Activated T-cell treated with anti-CD3 and anti-CD28 coated beads for 1 hour (primary cell): ENCODE measurements at places on chromosomes 6 and 20.

GRCh38 chr6:340186-340955, 48.1 kb downstream of the DUSP22 start:
- DNase-seq = no peak

DNA sequence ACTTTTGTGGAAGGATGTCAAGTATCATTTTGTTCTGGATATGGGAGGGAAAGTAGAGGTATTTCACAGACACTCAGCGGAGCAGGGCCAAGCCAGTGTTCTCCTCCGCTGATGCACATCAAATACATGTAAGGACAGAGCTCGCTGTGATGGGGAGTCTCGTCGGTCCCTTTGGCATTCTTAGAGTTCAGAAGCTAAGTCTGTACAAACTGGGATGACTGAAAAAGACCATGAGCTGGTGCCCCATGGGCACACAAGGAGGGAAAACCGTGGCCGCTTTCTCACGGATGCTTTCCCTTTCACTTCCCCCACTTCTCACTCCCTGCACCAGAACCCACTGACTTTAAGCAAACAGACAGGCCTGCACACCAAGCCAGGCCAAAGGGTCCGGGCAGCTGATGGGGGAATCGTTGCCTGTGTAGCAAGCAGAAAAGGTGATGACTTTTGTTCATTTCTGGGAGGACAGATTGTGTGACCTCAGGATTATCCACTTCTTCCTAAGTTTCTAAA, 27.7 kb upstream of the MPC1 start:
- no peak for DNase-seq

DNA sequence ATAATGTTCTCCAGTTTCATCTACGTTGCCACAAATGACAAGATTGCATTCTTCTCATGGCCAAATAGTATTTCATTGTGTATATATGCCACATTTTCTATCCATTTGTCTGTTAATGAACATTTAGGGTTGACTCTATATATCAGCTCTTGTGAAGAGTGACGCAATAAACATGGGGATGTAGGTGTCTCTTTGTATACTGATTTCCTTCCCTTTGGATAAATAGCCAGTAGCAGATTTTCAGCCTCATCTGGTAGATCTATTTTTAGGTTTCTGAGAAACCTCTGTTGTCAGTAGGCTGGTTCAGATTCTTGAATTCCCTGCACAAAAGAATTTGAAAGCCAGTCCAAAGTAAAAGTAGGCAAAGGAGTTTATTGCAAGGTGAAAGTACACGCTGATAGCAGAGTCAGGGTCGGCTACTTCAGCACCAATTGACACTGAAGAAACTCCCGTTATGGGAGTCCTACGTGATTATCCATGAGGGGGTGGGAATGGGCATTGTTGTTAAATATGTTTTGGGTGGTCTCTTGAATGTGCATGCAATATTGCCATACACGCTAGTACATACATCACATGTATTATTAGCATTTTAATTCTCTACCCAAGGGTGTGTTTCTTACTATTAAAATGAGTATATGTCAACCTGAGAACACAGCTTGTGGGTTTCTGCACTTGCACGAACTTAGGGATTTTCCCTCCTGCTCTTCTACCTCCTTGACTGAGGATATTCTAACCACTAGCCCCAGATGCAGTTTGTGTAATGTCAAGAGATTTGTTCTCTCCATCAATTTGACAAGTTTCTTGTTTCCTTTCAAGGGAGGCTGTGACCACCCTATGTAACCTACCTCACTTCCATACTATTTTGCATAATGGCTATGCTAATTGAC, 14.4 kb upstream of the SLC17A2 start:
- DNase-seq = no peak

- no peak for DNase-seq
Observed at GRCh38 chr20:9478771-9479170, 35.6 kb upstream of the LAMP5 start.

DNA sequence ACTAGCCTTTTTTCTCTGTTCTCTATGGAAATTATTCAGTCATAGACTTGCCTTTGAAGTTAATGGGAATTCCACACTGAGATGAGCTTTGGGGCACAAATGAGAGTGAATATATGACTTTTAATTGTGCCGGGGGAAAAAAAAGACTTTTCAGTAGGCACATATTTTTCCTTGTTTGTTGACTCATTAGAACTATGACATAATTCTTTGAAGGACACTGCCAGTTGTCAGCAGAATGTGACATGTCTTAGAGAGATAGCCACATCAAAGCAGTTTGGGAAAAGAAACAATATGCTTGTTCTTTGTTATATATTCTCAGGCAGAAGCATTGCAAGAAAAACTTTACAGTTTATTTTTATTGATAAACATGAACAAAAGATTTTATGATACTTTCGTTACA, 138.3 kb downstream of the COL9A1 start:
- no peak for DNase-seq
